Thoracic aorta (tissue), 2 donors: ENCODE measurements at places on chromosomes 13 and 19.

DNA sequence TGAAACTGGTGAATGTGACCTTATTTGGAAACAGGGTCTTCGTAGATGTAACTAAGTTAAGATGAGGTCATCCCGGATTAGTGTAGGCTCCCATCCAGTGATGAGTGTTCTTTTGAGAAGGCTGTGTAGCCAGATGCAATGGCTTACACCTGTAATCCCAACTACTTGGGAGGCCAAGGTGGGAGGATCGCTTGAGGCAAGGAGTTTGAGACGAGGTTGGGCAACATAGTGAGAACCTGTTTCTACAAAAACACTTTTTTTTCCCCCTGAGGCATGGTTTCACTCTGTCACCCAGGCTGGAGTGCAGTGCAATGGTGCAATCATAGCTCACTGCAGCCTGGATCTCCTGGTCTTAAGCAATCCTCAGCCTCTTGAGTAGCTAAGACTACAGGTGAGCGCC, 36.4 kb downstream of the FBN3 start:
- DNase-seq: no peak
- H3K36me3 ChIP-seq: no peaks in the 10 kb centered on the region
- no peak overlapping the region for H3K27ac ChIP-seq
- no peaks in the 10 kb centered on the region for H3K4me1 ChIP-seq
- no peak overlapping the region for H3K4me3 ChIP-seq

- DNase-seq: no peak
- H3K27me3 ChIP-seq: no peaks in the 10 kb centered on the region
- no peak overlapping the region for H3K27ac ChIP-seq
- H3K4me1 ChIP-seq: no peaks in the 10 kb centered on the region
These were observed 139.3 kb downstream of the DACH1 start for GRCh38 chr13:71727662-71728061.

- no peaks in the 10 kb centered on the region for H3K36me3 ChIP-seq
- H3K4me1 ChIP-seq: no peaks in the 10 kb centered on the region
- H3K4me3 ChIP-seq: no peak overlapping the region
- no peak overlapping the region for H3K27ac ChIP-seq
These were observed 749.4 kb upstream of the SLC10A2 start for GRCh38 chr13:103815619-103816018.

DNA sequence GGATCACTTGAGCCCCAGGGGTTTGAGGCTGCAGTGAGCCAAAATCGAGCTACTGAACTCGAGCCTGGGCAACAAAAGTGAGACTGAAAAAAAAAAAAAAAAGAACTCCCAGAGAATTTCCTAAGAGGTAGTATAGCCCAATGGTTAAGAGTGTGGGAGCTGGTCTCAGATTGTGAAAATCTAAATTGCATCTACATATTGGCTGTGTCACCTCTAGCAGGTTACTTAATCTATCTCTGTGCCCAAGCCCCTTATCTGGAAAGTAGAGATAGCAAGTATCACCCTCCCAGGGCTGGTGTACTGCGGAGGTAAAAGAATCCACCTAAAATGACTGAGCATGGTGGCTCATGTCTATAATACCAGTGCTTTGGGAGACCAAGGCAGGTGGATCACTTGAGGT, 3.7 kb upstream of the PLAUR start:
- no peak overlapping the region for H3K4me3 ChIP-seq
- no peaks in the 10 kb centered on the region for H3K36me3 ChIP-seq
- peaks cover 17% of the 10 kb centered on the region for H3K4me1 ChIP-seq
- no peaks in the 10 kb centered on the region for H3K27me3 ChIP-seq
- H3K27ac ChIP-seq: no peak overlapping the region
- DNase-seq: no peak

DNA sequence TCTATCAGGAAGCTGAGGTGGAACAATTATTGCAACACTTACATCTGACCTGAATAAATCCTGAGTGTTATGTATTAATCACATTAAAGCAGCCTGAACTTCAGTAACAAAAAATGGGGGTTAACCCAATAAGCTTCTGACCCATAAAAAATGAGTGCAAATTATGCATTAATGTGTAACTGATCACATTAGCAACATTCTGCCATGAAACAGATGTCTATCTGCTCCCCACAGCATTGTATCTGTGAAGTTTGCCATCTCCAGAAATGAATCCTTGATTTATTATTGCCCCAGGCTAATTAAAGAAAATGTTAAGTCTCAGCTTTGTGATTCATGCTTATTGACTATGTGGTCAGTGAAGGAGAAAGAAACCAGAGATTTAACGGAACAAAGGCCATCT, 304.9 kb downstream of the PCDH20 start:
- no peak for DNase-seq
- H3K27ac ChIP-seq: no peak overlapping the region
- H3K27me3 ChIP-seq: no peaks in the 10 kb centered on the region
- no peak overlapping the region for H3K4me3 ChIP-seq
